ENCODE measurements at places on chromosomes 3 and 15.

GRCh38 chr3:168138421-168138820 is 42.7 kb upstream of the GOLIM4 start:
- DNase-seq, result no peak

DNA sequence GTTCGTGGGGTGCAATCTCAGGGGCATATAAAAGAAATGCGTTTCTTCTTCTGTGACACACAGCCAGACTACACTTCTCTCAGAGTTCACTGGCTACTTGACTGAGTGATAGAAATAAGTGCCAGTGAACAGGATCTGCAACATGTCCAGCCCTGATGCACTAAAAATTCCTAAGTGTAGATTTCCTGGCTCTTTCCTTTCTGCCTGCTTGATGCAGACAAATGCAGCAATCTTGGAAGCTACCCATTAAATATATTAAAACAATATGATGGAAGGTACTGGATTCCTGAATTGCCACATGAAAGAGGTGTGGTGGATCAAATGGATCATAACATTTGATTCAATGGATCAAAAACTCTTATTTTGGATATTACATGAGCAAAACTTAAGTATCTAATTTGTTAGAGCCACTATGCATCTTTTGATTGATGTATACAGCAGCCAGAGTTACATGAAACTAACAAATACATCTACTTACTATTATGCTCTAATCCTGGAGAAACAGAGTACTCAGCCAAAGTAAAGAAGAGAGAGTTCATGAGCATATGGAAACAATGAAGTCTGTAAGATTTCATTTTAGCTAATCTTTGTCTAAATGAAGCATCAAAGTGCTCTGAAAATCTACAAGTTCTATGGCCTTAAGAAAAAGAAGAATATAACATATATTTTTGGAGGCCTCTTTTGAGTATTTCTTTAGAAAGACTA is 222.6 kb downstream of the ZNF385D start:
- no peak for DNase-seq

DNA sequence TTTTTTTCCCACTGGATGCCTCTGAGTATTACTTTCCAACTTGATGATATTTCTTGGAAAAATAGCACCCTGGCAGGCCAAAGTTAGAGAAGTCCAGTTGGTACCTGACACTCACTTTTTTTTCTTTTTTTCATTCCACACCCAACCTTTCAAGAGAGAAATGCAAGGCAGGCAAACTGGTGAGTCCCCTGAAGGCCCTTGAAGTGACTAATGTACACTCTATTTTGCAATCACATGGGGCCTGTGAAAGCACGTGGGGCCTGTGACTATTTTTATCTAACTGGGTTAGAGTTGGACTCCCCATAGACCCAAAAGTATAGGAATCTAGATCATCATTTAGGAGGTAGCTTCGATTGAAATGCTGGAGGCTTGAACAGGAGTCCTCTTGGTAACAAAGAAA is 316.7 kb downstream of the CHL1 start:
- no peak for DNase-seq

DNA sequence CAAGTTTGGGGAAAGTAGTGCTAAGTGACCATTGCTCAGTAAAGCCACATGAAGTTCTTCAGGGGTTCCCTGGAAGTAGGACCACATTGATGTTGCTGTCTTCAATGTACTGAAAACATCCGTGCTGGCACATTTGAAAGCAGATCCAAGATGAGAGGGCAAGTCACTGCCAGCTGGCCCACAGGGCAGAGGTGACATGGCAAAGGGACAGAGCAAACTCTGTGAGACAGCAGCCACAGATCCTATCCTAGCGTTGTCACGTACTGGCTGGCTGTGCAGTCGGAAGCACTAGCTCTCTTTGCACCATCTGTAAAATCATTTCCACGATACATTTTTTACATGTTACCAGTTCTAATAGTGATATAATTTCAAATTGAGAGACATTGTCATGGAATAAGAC is 13.8 kb downstream of the MUC13 start:
- no peak for DNase-seq

GRCh38 chr3:15298504-15298903 is 33.9 kb downstream of the SH3BP5 start:
- no peak for DNase-seq

- DNase-seq, result no peak
These were observed 118.3 kb upstream of the NEO1 start for GRCh38 chr15:72933976-72934375.

GRCh38 chr3:23159929-23160328 is 43.2 kb upstream of the UBE2E2 start:
- no peak for DNase-seq

DNA sequence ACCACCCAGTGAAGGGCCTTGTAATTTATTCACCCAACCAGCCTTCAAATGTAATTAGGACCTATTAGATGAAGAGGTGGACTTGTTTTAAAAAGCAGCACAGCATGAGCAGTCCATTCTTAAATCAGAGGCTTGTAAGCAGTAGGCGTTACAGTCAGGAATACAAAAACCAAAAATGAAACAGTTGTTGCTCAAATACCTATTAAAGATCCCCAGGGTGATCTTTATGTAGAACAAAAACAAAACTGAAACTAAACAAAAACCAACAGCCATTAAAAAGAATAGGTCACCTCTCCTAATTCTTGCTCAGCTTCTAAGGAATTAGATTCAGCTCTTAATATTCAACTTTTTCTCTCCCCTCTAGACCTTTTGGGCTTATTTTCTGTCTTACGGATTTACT is 104.9 kb upstream of the ST8SIA2 start:
- no peak for DNase-seq

- no peak for DNase-seq
These were observed 124.8 kb downstream of the CHDH start for GRCh38 chr3:53721187-53722119.

- no peak for DNase-seq
These were observed 32.3 kb upstream of the TMCO5A start for GRCh38 chr15:37902126-37902525.

DNA sequence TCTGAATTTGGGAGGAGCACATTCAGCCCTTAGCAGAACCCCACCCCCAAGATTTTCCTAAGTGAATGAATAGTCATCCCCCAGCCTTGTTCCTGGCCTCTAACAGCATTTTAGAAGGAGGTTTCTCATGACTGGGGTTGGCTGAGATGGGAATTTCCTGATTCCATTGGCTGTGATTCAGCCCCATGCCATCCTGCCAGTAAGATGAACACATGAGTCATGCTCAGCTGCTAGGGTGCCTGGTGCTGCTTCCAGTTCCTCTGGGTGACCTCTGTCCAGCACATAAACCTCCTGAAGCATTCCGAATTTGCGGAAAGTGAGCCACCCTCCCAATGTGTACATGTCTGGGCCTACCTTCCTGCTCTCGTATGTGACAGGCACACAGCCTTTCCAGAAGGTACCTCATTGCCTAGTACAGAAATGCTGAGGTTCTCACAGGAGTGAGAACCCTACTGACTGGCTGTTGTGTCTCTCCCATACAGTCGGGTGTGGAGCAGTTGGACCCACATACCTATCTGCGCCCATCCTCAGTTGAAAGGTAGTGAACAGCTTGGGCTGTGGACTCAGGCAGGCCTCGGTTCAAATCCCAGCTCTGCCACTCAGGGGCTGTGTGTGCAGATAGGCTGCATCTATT is 91.7 kb downstream of the APBA2 start:
- no peak for DNase-seq

GRCh38 chr3:52238193-52238760 is 681 bp downstream of the TWF2 start:
- DNase-seq, result no peak

DNA sequence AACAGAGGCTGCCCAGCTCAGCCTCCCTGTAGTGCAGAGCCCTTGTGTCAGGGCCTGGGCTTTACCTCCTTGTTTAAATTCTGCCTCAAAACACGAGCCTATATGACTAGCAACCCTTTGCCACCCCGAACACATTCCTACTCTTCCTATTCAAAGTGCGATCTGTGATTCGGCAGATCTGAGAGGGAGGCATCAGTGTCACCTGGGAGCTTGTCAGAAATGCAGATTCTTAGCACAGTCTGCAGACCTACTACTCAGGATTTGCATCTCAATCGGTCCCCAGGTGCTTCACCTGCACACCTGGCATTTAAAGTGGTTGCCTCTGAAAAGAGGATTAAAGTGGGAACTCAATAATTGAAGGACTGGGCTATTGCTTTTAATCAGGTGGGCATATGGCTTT is 273.2 kb upstream of the TOPAZ1 start:
- no peak for DNase-seq

- DNase-seq, result no peak
These were observed 42.9 kb upstream of the PDE8A start for GRCh38 chr15:84938726-84939125.

DNA sequence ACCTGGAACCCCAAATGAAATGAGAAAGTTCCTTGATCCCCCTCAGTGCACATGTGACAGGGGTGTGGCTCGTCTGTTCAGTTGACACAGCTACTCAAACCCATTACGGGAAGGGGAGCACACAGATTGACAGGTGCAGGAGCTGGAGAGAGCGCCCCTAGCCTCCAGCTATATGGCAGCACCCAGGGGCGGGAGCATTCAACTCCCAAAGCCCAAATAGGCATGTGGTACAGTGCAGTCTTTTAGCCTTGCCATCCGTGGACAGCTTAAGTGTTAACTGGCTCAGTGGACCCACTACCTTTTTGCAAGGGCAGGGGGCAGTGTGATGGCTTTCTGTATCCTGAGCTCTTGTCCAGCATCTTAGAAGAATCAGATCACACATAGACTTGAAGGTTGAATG is 1374.2 kb upstream of the ALCAM start:
- no peak for DNase-seq

- DNase-seq, result peak; percentile 43
These were observed 21.7 kb downstream of the CSNK1G1 start for GRCh38 chr15:64333986-64334929.

DNA sequence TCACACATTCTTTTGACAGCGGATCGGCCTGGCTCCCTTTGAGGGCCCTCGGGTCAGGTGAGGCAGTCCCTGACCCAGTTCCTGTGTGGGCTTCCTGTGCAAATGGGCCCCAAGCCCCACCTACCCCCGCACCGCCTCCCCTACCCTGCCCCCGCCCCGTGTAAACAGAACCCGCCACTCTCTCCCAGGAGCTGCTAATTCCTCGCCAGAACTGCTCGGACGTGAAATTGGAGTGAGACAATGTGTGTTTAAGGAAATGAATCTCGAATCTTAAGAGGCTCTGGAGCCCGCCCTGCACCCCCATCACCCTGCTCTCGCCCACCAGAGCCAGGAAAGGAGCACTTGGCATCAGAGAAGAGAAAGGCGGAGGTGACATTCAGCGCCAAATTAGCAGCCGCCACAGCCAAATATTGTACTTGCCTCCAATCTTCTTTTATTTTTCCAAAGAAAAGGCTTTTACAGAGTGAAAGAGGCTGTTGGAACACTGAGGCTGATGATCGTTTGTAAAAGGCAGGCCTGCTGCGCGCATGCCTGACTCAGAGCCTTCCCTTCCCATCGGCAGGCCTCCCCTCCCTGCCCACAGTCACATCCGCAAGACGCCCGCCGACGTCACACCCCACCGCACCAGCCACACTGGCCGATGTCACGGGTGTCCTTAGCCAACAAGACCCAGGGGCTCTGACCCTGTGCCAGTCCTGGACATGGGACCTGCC is 53.1 kb downstream of the CACNA2D2 start:
- DNase-seq, result peak; percentile 79

DNA sequence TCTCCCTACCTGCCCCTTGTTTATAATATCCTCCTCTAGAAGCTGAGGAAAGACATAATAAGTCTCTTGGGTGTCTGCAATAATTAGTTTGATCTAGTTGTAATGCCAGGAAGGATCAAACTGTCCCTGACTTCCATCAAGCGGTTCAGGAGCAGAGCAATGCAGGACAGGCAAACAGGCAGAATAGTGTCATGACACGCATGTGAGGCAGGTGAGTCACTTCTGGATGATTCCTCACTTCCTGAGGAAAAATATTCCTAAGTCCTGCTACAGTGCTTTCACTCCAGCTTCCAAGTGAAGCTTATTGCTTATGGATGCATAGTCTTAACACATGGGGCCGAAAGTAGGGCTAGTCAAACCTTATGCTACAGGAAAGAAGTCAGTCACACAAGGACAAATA is 85.8 kb downstream of the GREM1 start:
- DNase-seq, result no peak

- no peak for DNase-seq
These were observed 473.3 kb downstream of the CADM2 start for GRCh38 chr3:85432081-85432480.

- no peak for DNase-seq
These were observed 459.3 kb downstream of the TUSC7 start for GRCh38 chr3:117168896-117169295.

DNA sequence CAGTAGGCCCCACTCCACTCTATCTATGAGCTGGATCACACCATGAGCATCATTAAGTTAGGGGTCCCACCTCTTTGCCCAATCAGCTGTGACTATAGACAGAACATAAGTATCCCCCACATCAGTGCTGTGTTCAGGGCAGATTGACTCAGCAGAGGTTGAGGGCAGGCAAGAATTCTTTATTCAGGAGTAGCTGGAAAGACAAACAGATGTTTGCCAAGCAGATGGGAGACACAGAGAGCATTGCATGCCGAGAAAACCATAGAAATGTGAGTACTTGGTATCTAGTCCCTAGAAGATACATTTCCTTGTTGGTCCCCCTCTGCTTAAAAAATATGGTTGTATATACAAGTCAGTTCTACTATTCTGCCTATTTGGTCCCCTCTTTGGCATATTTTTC is 440.8 kb downstream of the RAP2B start:
- DNase-seq, result no peak

DNA sequence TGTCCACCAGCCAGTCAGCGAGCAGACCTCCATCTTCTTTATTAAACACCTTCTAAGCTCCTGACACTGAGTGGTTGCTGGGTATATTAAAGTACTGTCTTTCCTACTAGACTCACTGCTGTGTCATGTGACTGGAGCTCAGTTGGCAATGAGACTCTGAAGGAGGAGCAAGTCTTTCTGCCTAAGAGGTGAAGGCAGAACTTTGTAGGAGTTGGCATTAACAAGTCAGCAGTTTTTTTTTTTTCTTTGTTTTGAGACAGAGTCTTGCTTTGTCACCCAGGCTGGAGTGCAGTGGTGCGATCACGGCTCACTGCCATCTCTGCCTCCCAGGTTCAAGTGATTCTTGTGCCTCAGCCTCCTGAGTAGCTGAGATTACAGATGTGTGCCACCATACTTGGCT is 62.2 kb downstream of the ABHD5 start:
- DNase-seq, result no peak

GRCh38 chr15:61198722-61199121 is 30.4 kb downstream of the RORA start:
- no peak for DNase-seq

DNA sequence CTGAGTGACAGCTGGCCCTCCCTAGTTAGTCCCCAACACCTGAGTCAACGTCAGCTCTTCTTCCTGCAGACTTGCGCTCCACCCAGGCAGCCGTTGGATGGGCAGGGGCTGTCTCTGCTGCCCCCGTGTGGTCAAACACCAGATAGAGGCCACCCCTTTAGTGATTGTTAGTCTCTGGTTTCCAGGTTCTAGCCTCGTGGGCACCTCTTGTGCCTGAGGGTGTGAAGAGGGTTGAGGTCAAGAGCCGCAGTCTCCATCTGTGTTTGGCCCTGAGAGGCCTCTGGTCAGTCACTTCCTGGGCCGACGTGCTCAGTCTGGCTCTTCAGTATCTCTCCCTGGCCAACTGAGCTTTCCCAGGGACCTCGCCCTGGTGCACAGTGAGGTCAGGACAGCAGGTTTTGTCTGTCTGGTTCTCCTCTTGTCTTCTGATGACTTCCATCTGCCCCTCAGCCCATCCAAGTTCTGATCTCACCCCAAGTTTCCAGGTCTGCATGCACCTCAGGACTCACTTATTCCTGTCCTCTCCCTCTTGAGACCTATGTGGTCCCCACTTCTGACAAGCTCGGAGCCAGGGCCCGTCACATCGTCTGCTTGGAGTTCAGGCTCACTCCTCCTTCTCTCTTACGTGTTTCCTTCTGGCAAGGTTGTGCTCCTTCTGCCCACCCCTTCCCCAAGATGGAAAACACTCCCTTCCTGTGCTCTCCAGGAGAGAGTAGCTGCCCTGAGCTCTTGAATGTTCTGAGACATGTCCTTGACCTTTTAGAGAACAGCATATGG is 20.9 kb downstream of the CD276 start:
- DNase-seq, result peak; percentile 53

All from T-cell (primary cell).